Urinary bladder (tissue), 4 donors: ENCODE measurements at places on chromosomes 16 and 17. TPM values are rescaled to one million over a fixed set of nuclear protein-coding genes. Genes with fewer than 3 reads are reported as not detected.

The ENKD1 gene
- 10.3 TPM for total RNA-seq

The PIK3R6 gene
- 0.95 TPM for total RNA-seq

GRCh38 chr17:82697808-82698064 is 762 bp downstream of the RAB40B start:
- no peak for DNase-seq

The EVPLL gene
- total RNA-seq: 0.90 TPM

The SYNRG gene
- 36.6 TPM for total RNA-seq
